ENCODE measurements at places on chromosomes 7 and 10. TPM values are rescaled to one million over a fixed set of nuclear protein-coding genes. Genes with fewer than 3 reads are reported as not detected.

DNA sequence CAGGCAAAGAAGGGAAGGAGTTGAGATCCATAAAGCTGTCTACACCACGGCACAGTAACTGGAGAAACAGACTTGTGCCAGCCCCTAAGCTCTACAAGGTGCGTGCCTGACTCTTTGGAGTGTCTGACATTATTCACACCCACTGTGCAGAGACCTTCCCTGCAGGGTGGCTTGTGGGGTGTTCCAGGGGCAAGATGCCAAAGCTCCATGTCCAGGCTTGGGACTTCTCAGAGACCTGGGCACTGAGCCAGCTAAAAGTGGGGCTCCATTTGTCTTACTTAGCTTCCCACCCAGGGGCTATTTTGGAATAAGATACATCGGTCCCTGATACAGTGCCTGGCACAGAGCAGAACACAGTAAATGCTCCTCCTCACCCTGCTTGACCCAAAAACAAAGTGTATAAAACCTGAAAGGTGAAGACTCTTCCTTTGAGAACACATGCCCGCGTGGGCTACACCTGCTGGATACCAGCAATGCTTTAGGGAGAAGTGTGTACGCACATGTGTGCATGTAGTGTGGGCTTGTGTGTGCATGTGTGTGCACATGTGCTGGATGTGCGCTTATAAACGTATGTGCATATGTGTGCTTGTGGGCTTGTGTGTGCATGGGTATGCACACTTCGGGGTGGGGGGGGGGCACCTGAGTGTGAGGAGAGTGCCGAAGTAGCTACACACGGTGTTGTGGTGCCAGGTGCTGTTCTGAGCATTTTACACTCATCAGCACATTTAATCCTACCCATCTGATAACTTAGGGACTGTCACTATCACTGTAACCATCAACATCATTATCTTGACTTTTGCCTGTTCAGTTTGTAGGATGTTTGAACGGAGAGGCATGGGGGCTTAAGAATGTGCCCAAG, 143.0 kb downstream of the ARHGAP22 start:
- no peak for DNase-seq

- DNase-seq = no peak
These were observed 49.5 kb upstream of the FAM180A start for GRCh38 chr7:135798095-135798494.

The GPC2 gene
- total RNA-seq = 8.2 TPM

GRCh38 chr10:5094265-5095205, at the start of gene AKR1C3:
Gene AKR1C3 (plus strand): TSS chr10:5094414. CDS start chr10:5094445, 31 bp downstream.
- no peak for DNase-seq

DNA sequence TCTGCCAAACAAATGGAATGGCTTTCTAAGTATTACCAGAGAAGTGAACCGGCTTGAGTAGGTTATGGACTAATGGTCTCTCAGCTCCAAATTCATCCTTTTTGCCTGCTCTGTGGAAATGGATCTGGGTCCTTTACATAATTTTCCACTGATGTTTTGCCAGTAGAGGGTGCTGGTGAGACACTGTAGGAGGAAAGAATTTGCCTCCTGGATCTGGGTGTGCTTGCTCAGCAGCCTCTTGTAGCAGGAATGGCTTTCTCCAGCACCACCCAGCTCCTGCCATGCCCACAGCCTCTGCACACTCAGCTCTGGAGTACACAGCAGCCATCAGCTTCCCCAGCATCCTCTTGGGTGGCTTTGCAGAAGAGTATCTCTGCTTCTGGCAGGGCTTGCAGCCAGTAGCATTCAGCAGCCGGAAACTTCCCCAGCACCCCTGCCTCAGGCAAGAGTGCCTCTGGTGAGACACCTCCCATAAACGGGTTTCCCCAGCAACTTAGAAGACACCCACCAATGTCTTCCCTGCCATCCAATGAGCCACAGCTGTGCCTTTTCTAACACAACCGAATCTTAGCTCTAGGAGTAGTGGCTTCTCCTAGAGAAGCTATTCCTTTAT, 235.0 kb upstream of the PLPP4 start:
- DNase-seq = peak; percentile 39

The SLC25A28 gene
- 55.0 TPM for total RNA-seq

The ZNF518A gene
- total RNA-seq = 16.5 TPM

Measured in activated CD8-positive, alpha-beta T cell treated with anti-CD3 and anti-CD28 coated beads, Interleukin-2, amount 10 ng/mL, durations not matched to agents 7 days and 5 days (primary cell).